ENCODE measurements at places on chromosomes 5 and 9. TPM values are rescaled to one million over a fixed set of nuclear protein-coding genes. Genes with fewer than 3 reads are reported as not detected.
A peak's percentile ranks its signal among the peaks of the same experiment; 100 is the strongest.

NIM1K gene
- total RNA-seq, result not detected

KIF4B gene
- total RNA-seq, result 0.13 TPM

STK32A gene
- 5.5 TPM for total RNA-seq

DMGDH gene
- total RNA-seq, result 11.6 TPM

YTHDC2 gene
- 21.5 TPM for total RNA-seq

PCDHGC4 gene
- total RNA-seq, result 0.90 TPM

GRCh38 chr5:53161876-53162275 lies 52.3 kb upstream of the MOCS2 start:
- peak; percentile 61 for DNase-seq

DNA sequence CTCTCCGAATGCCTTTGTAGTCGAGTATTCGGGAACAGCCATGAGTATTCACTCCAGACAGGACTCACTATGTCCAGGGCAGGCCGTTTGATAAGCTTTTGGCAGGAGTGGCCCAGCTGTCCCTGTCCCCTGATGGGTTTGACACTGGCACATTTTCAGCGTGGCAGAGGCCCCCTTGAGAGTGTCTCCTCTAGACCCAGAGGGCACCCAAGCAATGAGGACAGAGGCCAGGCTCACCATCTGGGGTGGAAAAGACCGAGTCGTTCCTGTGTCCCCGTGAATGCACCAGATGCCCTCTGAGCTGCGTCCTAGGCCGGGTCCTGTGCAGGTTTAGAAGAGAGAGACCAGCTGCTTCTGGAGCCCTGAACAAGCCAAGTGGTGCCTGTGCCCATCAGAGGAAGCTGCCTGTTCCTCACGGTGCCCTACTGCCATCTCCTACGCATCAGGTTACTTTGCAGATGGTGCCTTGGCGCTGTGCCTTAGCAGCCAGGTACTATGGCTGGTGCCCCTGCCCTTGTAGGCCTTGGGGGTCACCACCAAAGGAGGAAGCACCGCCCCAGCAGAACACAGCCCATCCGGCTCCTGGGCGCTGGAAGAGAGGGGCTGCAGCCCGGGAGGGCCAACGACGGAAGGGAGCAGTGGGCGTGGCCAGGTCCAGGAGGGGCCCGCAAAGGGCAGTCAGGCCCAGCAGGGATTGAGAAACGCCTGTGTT lies 42.4 kb downstream of the LRSAM1 start:
- no peak for DNase-seq

DNA sequence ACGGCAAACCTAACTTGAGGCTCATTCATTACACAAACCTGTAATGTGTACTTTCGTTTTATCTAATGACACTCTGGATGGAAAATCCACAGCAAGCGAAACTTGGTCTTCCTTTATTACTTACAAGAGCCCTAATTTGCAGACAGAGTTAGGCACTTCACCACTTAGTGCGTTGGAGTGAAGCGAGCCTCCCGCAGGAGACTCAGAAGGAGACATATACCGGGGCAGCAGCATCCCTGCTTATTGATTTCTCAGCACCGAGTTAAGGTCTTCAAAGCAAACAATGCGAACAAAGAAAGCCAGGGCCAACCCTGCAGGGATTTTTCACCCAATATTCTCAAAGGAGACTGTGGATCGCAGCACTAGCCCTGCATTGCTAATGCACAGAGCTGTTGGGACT lies 28.6 kb downstream of the LSM11 start:
- DNase-seq, result no peak

DNA sequence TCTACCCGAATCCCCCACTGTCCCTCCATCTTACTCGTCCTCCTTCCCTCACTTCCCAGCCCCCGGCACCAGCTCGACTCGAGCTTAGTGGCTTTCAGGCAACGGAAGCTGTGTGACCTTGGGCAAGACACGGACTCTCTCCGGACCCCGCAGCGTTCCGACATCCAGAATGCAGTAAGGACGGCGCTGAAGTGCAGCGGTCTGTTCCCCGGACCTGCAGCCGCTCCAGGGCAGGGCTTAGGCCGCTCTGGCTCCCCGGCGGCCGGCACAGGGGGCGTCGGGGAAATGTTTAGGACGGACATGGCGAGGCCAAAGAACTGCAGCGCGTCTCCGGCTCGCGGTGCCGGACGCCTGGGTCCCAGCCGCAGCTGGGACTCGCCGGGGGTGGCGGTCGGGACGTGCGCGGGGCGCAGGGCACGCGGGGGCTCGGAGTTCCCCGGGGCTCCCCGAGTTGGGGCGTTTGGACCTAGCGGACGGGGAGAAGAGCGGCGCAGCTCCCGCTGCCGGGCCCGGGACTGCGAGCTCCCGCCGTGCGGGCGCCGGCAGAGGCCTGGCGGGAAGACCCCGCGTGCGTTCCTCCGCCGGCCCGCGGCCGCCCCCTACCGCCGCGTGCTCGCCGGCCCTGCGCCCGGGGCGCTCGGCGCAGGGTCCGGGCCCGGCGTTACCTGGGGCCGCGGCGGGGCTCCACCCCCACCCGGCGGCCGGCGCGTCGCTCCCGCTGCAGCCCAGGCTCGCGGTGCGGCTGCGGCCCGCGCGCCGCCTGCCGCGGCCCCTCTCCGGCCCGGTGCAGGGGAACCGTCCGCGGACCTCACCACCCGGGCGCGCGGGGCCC lies 5.6 kb upstream of the RNF44 start:
- no peak for DNase-seq

DNA sequence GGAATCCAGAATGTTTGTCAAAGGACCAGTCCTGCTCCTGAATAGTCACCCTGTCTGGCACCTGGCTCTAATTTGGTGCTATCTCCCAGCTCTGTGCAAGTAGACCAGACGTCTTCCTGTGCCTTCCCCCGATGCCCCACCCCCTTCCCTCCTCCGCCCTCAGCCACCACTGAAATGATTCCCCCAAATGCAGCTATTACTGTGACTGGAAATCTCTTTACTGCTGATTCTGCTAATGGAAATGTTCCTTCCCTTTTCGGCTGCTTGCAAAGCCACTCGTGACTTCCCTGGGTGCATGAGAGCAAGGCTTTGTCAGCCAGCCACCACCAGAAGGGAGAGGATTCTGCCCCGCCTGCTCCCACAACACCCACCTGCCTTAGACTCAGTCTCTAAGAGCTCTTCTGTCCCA lies 11.4 kb downstream of the ASTN2 start:
- DNase-seq, result no peak
